ENCODE measurements at places on chromosomes 3 and 15.

DNA sequence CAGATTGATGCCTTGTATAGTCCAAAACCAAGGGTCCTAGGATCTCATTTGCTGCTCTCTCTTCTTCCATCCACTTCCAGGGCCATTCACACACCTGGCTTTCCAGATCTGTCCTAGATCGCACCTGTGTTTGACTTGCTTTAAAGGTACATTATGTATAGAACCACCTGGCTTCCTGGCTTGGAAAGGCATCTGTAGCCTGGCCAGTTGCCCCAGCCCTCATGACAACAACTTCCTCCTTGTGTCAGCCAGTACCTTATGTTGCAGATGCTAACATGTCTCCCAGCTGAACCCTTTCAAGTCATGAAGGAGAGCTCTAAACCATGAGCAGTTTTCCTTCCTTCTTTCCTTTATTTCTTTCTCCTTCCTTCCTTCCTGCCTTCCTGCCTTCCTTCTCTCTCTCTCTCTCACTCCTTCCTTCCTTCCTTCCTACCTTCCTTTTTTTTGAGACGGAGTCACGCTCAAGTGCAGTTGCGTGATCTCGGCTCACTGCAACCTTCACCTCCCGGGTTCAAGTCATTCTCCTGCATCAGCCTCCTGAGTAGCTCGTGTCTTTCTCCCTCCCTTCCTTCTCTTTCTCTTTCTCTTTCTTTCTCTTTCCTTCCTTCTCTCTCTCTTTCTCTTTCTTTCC, 2.5 kb upstream of the HTR3C start:
- no peak for DNase-seq

GRCh38 chr3:14402304-14402811, at the start of gene SLC6A6:
Gene SLC6A6 (plus strand): TSS chr3:14402606. CDS start chr3:14443635, 41,029 bp downstream.
- DNase-seq, result peak; percentile 93

DNA sequence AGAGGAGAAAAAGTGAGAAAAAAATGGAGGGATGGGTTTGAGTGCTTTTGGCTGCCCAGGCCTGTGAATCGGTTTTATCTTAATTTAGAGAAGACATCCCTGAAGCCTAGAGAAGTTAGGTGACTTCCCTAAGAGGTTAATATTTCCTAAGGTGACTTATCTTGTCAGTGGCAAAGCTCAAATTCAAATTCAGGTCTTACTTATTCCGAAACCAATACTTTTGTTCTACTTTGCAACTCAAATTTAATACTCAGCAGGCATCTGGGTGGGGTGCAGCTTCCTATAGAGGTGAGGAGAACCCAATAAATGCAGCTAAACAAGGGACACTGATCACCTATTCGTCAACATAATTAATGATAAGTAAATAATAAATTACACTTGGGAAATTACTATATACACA, 54.9 kb upstream of the MYRIP start:
- DNase-seq, result no peak

DNA sequence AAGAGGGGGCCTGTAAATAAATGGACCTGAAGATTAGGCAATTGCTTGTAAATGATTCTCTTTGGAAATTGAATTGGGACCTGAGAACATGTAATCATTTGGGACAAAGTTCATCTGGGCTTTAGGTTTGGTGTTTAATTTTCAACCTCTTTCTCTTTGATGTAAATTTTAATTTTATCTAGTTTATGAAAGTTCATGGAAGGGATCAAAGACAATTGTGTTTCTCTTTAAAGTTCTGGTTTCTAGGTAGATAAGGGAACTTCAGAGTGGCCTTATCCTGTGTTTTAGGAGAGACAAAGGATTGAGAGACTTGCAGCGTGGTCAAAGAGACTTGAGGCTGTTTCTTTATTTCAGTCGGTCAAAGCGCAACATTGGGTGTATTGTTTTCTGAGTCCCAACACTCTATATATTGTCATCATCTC, 1108.3 kb downstream of the TBL1XR1 start:
- no peak for DNase-seq

GRCh38 chr15:77225646-77226045, 154.7 kb upstream of the TSPAN3 start:
- DNase-seq, result no peak

- DNase-seq, result no peak
Measured at GRCh38 chr3:174529298-174529697, 329.8 kb upstream of the NAALADL2 start.

GRCh38 chr3:138642226-138642926, 33.8 kb downstream of the FAIM start:
- DNase-seq, result no peak

DNA sequence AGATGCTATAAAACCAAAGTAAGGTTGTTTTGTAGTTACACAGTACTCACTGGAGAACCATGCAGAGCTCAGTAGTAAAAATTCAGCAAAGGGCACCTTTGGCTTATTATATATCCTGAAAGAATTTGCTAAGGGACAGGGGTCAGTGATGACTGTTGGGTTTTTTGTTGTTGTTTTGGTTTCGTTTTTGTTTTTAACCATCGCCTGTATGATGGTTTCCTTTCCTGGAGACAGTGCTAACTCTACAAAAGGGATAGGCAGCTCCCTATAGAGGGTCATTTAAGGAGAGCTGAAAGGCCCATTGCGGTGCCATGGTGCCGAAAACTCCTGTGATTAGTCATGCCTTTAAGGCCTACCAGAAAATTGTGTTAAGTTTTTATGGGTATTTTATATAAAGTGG, 118.2 kb upstream of the GOLIM4 start:
- DNase-seq, result no peak

DNA sequence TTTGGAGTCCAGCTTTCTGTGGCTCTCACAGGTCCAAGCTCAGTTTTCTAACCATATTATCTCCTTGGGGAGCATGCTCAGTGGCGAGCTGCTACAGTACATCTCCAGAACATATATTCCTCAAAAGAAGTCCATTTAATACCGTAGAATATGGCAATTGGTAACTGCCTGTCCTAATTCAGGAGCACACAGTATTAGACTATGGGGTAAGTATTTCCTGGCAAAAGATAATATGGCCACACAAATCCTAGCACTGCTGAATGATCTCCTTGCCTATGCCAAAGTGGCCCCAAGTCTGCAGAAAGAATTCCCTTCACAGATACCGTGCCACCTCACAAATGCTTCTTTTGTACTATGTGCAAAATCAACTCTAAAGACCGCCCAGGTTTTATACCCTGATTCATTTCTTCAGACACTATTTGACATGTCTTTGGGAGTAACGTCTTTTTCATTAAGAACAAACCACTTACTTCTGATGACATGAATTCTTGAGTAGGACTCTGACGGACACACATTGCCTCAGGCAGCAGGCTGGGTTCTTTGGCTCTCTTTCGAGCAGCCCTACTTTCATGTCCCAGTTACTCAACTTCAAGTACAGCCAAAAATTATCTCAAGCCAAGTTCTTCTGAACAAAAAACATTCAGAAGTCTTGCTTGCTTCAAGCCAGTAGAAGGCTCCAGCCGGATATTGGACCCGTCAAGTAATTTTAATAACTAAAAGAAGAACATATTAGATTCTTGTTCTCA, 368.3 kb upstream of the DCBLD2 start:
- no peak for DNase-seq

- no peak for DNase-seq
Measured at GRCh38 chr15:71728881-71729280, 81.5 kb upstream of the NR2E3 start.

GRCh38 chr3:106063909-106064308, 195.1 kb upstream of the CBLB start:
- no peak for DNase-seq

- DNase-seq, result no peak
Measured at GRCh38 chr3:12449889-12450682, 34.2 kb upstream of the TSEN2 start.

DNA sequence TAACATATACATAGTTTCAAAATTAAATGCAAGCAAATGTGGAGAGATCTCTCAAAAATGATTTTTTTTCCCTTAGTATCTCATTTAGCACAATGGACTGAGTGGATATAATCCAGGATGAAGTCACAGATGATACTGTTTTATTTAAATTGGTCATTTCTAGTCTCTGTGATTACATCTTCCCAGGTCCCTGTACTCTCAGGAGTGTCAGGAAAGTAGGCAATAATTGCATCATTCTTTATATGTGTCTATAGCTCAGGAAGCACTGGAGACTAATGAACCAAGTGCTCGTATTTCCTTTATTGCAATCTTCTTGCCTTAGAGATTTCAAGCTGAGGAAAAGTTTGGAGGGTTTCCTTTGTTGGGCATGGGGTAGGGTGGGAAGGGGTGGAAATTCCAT, 309.4 kb upstream of the THRB start:
- no peak for DNase-seq

DNA sequence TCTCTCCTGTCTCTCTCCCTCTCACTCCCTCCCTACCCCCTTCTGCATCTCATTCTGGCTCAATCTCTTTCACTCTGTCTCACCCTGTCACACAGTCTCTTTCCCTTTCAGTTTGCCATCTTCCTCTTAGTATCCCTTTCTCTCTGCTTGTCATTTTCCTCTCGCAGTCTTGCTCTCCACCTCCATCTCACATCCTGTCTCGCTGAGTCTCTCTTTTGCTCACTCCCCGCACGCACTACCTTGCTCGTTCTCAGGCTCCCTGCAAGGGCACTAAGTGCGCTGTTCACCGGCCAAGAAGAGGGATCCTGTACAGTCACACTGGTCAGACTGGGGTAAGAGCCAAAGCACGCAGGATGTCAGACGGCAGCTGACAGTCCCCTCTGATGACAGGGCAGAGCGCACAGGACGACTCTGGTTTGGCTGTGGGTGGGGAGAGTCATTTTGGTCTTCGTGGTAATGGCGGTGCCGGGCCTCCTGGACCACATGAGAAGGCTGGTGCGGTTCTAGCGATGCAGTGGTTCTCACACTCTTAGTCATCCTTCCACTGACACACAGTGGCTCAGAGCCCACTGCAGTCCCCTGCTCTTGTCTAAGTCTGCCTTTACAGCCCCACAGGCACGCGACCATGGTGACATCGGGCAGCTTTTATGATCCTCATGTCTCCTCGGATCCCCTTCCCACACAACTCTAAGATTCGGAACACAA, 356.8 kb downstream of the FOXP1 start:
- DNase-seq, result peak; percentile 89

DNA sequence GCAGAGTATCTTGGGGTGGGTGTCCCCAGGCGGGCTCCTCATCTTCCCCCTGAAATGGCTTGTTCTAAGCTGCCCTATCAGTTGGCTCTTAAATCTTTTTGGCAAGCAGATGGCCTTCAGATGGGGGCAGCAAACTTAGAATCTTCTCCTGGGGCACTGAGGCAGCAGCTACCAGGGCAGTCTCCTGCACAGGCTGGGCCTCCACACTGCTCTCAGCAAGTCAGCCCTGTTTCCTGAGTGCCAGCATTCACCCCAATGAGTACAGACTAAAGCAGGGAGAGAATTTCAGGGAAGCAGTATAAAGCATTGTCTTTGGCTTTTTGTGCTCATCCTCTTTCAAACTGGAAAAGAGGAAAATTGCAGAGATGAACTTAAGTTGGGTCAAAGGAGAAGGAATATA, 51.1 kb upstream of the APEH start:
- no peak for DNase-seq

GRCh38 chr3:11653298-11654055, 9.8 kb upstream of the VGLL4 start:
- DNase-seq, result no peak

- no peak for DNase-seq
Measured at GRCh38 chr3:89303701-89304100, 196.3 kb downstream of the EPHA3 start.

DNA sequence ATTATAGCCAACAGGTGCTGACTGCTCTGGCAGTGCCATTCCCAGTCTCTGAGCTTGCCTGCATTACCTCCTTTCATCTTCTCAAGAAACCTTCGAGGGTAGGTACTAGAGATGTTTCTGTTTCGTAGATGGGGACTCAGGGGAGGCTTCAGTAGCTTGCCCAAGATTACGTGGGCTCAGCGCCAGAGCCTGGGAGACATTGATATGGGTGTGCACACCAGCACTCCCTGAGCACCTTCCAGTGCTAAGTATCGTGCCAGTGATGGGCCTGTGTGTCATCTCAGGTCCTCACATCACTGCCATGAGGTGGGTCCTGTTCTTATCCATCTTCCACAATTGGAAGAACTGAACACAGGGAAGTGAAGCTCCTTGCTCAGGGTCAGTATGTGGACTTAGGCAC, 15.2 kb downstream of the TSEN2 start:
- DNase-seq, result no peak
